ENCODE measurements at places on chromosomes 6 and 20.
A peak's percentile ranks its signal among the peaks of the same experiment; 100 is the strongest.

GRCh38 chr6:99016355-99016754 is 68.6 kb upstream of the FBXL4 start:
- no peak for DNase-seq

DNA sequence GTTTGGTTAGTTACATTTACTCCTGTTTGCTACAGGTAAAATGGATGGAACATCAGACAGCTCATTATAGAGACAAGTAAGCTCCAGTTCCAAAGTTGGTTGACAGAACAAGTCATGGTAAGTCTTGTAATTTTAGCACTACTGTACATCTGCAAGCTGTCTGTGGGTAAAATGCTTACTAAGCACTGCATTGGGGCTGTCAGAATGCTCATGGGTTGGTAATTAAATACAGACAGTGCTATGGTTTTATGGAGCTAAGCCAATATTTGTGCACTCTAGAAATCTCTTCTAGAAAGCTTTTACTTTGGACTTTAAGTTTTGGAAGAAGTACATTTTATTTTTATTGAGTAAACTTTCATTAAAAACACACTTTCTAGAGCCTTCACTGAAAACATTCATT is 419.2 kb upstream of the MMS22L start:
- DNase-seq = no peak

DNA sequence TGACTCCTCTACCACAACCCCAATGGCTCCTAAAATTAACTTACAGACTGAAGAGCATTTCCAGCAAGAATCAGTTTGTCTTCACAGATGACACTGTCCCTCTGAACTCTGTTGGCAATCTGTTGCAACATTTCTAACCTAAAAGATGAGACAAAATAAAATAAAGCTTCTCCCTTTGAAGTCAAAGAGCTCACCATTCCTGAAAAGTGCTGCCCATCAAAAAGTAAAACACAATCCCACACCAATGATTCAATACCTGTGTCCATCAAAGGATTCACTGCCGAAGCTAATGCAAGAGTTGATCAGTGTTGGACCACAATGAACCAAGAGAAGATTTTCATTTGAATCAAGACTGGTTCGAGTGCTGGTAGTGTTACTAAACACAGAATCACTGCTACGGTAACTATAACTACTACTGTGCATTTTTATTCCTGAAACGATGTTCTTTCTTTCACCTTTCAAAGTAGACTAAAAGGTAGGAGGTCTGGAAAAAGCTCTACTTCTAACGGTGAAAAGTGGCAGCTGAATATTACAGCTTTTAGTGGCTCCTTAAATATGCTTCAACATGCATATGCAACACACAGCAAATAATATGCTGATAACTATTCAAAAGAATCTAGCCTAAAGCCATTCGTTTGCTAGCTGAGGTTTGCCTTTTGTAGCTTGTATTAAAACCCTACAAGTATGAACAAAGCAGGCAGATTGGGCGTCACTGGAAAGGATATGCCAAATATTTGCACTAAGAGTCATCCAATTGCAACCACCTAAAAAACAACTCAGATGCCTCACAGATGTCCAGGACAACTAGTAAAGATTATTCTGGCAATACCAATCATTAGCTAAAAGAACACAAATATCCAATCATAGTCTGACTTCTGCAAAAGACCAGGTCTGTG is at the start of gene DST:
Gene DST, minus strand, starts transcription at position 524 of the 896 bp plus-strand sequence.
- DNase-seq = no peak

GRCh38 chr6:81366972-81367371 is 385.5 kb downstream of the TENT5A start:
- DNase-seq = no peak

- peak; percentile 51 for DNase-seq
Measured at GRCh38 chr20:4720041-4720976, 1.4 kb upstream of the PRND start.

- no peak for DNase-seq
Measured at GRCh38 chr20:573414-574296, 30.1 kb upstream of the CSNK2A1 start.

DNA sequence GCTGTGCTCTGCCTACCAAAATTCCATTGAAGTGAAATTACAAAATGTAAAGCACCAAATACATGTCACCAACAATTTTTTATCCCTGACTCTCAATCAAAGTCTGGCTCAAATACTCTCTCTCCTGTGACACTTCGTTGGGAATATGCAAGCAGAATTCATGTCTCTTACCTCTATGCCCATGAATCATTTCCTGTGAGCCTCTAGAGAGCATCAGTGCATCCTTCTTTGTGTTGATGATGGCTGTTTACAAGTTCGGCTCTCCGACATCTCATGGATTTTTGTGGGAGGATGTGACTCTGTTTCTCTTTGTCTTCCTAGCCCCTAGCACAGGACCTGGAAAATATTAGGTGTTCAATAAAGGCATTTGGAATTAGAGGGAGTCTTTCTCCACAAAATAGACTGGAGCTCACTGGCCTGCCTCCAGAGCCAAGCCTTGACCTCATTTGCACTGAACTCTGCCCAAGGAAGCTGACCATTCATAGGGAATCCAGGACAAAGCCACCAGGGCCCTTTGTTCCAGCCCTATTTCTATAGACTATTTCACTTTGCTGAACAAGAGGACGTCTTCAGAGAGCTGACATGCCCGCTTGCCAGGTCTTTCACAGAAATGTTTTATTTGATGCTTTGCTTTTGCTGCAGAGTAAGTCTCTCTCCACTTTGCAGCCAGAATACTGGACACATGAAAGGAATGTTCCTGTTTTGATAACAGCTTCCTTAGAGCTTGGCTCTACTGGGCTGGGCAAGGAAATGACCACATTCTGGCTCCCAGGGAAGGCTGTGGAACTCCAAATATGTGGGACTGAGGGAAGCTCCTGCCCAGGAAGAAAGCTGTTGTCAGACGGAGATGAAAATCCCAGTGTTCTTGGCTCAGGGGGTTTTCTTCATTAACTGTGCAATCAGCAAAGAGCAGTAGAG is 194.5 kb upstream of the CDYL start:
- no peak for DNase-seq

GRCh38 chr20:16083639-16084280 is 489.5 kb downstream of the KIF16B start:
- DNase-seq = no peak
